Dorsolateral prefrontal cortex (tissue), 122 donors: ENCODE measurements at places on chromosomes 5 and 9. TPM values are rescaled to one million over a fixed set of nuclear protein-coding genes. Genes with fewer than 3 reads are reported as not detected.

EIF4E1B gene
- total RNA-seq, result 12.6 TPM

SNCAIP gene
- total RNA-seq, result 9.8 TPM

TMEFF1 gene
- 27.7 TPM for total RNA-seq

OCLN gene
- total RNA-seq, result 8.6 TPM

TGFBR1 gene
- total RNA-seq, result 18.5 TPM
